MM.1S (cell line): ENCODE measurements at places on chromosomes 3 and 15.
A peak's percentile ranks its signal among the peaks of the same experiment; 100 is the strongest.

- no peak for DNase-seq
Observed at GRCh38 chr3:139123377-139124095, 78.8 kb upstream of the PRR23C start.

- peak; percentile 53 for DNase-seq
Observed at GRCh38 chr15:31328428-31328968, 1.9 kb downstream of the KLF13 start.

DNA sequence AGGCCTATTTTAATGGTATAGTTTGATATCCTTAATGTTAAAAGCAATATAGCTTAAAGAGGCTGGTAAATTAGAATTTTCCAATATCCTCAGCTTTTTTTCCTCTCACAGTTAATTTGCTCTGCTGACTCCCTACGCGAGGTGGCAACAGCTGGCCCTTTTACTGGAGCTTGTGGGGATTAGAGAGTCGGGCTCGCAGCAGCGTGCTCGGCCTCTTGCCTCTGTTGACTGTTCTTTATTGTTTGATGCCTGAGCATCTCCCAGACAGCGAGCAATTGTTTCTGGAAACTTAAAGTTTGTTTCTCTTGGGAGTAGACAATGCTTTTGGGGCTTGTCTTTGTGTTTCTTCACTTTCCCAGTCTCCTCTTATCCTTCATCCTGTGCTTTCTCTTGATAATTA, 80.8 kb downstream of the OPA1 start:
- DNase-seq, result no peak

DNA sequence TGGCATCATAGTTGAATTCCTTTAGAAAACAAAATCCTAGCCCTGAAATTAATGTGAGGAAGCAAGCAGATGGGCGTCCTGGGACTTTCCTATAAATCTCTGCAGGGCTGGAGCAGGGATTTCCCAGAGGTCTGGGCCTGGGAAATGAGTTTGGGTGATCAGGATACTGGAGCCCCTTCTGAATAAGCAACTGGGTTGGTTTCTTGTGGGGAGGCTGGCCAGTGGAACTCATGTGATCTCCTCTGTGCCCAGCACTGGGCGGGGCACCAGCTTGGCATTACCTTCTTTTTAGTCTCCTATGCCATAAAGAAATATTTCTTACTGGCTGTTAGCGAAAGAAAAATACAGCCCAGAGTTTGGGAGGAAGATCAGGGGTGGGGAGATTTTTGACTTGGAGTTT, 1.7 kb downstream of the THSD4 start:
- no peak for DNase-seq

- no peak for DNase-seq
Observed at GRCh38 chr3:167978071-167978470, 117.7 kb downstream of the GOLIM4 start.

GRCh38 chr15:90654233-90655136, 62.7 kb upstream of the BLM start:
- DNase-seq, result no peak

DNA sequence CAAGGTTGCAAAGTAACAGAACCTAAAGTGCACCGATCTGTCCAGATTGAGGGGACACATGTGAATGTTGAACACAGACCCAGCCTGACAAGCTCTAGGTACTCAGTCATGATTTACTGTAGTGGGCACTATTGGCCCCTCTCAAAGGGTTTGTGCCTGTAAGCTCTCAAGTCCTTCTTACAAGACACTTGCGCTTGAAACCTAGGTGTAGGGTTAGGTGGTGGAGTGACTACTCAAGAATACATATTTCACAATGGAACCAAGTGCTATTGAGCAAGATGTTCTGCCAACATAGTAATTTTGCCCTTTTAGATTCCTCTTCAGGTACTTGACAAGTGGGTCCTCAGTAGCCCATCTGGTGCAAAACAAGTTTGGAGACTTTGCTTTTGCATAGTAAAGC, 169.9 kb downstream of the AKAP13 start:
- no peak for DNase-seq

DNA sequence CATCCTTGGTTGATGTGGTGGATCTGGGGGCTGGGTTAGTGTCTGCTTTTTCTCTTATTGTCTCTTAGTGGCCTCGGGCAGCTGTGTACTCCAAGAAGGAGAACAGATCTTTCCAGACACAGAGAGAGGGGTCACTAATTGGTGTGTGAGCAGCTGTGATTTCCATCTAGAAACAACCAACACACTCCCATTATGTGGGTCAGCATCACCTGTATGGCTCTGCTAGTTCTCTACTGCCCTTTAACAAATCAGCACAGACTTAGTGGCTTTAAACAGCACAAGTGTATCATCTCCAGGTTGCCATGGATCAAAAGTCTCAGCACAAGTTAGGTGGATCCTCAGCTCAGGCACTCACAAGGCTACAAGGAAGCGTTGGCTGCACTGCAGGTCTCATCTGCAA, 156.8 kb downstream of the LRTM1 start:
- no peak for DNase-seq

DNA sequence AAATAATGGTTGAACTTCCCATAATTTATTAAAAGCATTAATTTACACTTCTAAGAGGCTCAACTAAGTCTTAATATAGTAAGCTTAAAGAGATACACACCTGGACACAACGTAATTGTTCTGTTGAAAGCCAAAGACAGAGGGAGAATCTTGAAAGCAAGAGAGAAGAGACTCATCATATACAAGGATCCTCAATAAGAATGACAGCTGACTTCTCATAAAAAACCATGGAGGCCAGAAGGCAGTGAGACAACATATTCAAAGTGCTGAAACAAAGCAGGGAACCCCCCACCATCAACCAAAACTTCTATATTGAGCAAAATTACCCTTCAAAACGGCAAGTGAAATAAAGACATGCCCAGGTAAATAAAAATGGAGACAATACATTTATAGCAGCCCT, 16.6 kb upstream of the GABRG3 start:
- DNase-seq, result no peak

- no peak for DNase-seq
Observed at GRCh38 chr3:23519314-23520208, 286.2 kb upstream of the UBE2E1 start.

DNA sequence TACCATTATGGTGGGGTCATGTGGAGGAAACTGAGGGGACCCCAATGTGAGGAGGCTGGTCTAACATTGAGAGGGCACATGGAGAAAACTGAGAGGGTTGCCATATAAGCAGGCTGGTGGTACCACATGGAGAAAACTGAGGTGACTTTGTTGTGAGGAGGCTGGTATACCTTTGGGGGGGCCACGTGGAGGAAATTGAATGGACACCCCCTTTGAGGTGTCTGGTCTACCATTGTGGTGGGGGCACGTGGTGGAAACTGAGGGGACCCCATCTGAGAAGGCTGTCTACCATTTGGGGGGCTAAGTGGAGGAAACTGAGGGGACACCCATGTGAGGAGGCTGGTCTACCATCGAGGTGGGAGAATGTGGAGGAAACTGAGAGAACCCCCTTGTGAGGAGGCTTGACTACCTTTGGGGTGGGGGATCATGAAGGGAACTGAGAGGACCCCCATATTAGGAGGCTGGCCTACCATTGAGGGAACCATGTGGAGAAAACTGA, 163.8 kb downstream of the FBLN2 start:
- no peak for DNase-seq

DNA sequence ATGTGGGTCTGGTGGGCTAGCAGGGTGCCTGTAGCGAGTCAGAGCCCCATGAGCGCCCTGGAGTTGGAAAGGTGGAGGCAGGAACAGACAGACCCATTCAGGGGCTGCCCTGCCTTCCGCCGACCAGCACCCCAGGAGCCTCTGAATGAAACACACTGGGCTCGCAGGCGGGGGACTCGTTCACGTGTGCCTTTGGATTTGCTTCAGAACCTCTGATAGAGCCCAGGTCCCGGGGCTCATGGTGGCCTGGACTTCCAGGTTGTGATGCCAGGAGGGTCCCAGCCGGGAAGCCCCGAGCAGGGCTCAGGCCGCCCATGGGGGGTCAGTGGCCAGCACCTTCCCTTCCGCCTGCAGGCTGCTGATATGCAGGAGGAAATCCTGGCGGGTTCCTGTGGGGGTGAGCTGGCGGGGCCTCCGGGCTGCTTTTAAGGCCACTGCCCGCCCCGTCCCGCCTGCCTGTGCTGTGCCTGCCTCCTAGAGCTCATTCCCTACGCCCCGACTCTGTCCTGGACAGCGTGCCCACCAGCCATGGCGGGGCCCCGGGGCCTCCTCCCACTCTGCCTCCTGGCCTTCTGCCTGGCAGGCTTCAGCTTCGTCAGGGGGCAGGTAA, at the start of gene STAB1:
STAB1 (plus strand) TSS at position 453 of the 610 bp plus-strand sequence; CDS start at position 529, 76 bp downstream.
- DNase-seq, result no peak

GRCh38 chr15:63703641-63704240, 106.6 kb downstream of the FBXL22 start:
- DNase-seq, result no peak

GRCh38 chr3:59142556-59142955, 92.7 kb upstream of the CFAP20DC start:
- DNase-seq, result no peak

DNA sequence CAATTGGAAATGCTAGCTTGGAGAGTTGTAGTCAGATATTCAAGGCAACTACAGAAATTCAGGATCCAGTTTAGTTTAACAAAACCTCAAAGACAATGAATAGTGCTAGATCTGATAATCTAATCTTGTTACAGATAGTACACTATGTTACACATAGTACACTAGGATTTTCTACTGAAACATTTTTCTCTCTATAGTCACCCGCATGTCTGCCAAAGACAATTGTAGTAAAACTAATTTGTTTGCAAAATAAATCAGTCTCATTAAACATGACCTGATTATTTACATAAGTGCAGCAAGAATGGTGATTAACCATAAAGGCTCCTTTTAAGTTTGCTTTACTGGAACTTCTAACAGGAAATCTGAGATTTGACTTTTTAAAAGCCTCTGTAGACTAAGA, 52.0 kb downstream of the ILDR1 start:
- no peak for DNase-seq

DNA sequence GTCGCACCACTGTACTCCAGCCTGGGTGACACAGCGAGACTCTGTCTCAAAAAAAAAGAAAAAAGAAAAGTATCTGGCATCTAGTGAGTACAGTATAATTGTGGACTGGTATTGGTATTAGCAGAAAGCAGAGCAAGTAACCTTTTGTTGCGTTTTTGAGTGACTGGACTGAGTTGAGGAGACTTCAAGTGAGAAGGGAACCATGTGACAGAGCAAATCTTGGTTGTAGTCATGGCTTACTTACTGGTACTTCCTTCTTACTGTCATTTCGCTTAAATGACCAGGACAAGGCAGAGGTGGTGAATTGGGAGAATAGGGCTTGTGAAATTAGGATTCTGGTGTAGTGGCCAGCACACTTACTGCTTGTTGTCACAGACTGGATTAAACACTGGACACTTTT, 20.6 kb downstream of the RTF1 start:
- DNase-seq, result no peak

- no peak for DNase-seq
Observed at GRCh38 chr3:3087279-3087678, 22.9 kb downstream of the IL5RA start.

GRCh38 chr3:163490119-163490518, 1588.2 kb downstream of the SI start:
- peak; percentile 94 for DNase-seq
